Stimulated activated CD8-positive, alpha-beta memory T cell treated with anti-CD3 and anti-CD28 coated beads, Interleukin-4, amount 100 ng/mL, for 48 hours (primary cell): ENCODE measurements at places on chromosomes 7 and 10.

DNA sequence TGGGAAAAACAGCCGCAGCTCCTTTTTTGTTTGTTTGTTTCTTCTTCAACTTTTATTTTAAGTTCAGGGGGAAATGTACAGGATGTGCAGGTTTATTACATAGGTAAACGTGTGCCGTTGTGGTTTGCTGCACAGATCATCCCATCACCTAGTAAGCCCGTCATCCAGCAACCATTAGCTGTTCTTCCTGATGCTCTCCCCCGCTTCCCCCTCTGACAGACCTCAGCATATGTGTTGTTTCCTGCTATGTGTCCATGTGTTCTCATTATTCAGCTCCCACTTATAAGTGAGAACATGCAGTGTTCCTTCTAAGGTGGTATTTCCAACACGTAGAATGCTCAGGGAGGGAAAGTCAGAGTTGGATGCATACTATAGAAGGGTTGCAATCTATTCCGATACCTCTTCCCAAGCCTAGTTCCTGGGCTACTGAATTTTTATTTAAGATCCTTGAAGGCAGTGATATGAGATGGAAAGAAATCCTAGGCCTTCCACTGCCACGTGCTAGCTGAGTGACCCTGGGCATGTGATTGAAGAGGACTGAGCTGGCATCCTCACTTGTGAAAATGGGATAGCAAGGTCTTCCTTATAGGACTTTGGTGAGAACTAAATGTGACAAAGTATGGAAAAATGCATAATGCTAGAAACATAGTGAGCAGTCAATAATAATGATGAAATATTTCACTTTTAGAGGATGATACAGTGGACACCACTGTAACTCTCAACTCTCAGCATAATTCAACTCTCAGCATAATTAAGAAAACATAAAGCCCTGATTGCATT is 278.5 kb downstream of the REEP3 start:
- DNase-seq, result no peak

DNA sequence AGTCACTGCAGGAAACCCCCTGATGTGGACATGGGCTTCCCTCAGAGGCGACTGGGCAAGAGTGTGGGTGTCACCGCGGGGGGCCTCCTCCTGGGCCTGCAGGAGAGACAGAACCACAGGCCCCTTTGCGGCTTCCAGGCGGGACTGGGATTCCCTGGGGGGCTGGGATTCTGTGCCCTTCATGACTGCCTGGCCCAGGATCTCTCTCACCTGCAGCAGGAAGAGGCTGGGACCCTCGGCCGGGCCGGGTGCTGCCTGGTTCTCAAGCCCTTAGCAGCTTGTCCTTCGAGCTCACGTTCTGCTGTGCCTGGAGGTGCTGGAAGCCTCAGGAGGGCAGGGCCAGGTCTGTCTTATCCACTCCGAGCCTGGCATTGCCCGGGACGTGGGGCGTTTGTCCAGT is 11.8 kb downstream of the SUN1 start:
- DNase-seq, result no peak

- DNase-seq, result no peak
Observed at GRCh38 chr7:46626261-46626660, 705.2 kb upstream of the IGFBP3 start.

DNA sequence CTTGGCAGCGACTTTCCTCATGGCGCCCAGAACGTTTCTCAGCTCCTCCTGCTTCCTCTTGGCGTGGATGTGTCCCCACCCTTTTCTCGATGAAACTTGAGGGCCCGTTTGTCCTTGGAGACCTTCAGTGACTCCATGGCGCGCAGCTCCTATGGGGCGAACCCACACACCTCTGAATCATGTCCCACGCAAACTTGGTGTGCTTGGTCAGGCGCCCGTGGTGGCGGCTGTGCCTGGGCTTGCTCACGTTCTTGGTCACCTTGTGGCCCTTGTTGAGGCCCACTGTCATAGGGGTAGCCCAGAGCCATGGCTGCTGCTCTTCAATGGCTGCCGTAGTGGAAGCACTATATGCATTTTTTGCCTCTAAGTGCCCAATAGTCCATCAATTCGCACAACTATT is 117.5 kb upstream of the FOXP2 start:
- DNase-seq, result no peak

- no peak for DNase-seq
Observed at GRCh38 chr7:94247970-94248369, 146.7 kb upstream of the COL1A2 start.

GRCh38 chr7:78326876-78327275 is 528.3 kb downstream of the PHTF2 start:
- no peak for DNase-seq

DNA sequence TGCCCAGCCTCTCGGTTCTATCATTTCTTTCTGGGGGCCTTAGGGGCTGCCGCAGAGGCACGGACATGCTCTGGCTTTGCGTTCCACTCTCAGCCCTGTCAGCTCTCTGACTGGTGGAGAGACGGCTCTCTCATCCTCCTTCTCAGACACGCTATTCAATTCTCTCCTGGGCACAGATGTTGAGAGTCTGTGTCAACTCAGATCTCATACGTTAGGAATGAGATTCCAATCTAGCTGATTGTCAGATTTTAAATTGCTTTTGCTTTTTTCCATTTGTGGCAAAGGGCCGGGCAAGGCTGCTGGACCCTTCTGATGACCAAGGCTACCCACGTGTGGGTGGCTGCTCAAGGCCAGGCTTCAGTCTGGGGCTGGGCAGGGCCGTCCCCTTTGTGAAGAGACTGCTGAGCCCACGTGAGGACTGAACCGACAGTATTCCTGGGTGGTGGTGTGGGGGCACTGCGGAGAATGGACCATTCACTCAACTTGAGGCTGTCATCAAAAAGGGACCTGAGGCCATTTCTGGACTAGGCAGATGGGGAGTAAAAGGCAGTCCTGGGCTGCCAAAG is 71.5 kb downstream of the CLEC2L start:
- no peak for DNase-seq

DNA sequence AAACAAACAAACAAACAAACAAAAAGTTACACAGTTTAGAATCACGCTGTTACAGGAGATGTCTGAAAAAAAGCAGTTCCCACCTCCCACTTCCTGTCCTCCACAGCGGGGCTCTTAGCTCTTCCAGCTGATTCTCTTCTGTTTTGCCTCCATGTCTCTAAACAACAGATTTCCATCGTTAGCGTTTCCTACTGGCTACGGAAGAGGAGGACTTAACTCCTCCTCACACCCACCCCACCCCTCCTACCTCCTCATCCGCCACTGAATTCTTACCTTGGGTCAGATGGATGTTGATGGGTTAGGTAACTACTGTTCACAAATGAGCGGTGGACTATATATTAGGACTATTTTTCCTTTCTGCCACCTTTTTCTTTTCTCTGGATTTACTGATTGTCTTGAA is 36.8 kb upstream of the NUB1 start:
- no peak for DNase-seq

DNA sequence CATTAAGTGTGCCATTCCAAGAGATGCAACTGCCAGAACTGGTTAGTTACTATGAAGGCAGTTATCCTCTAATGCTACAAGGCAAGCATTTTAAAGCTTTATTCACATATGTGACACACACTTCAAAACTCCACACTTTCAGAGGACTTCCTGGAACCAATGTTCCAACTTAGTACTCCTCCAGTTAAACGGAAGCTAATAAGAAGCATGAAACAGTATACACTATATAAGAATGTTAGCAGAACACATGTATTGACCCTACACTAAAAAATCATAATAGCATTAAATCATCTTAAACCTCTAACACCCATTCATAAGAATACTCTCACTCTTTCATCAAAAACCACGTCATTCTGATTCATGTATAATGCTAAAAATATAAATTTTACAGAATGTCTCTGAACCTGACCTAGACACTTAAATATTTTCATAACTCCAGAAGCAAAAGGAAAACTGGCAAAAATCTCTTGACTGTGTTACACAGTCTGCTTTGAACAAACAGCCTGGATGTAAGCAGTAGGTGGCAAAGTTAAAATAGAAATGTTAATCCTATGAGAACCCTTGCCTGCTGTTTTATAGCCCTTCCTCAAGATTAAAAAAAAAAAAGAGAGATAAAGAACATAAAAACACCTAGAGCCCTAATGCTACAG is 135.0 kb downstream of the SEMA3C start:
- DNase-seq, result no peak

DNA sequence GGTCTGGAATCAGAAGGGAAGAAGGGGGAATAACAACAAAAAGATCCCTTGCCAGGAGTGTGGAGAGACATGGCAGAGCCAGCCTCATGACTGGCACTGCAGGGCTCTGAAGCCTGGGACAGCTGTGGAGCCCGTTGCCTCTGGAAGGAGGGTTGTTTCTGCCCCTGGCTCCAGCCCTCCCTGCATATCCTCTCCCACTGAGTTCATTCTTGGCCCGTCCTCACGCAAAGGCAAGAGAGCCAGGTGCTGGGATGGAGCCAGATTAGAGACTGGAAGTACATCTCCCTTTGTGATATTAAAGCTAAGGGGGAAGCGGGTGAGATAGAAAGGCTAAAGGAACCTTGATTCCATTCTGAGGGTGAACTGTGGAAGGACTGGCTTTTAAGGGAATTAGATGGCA is 141.5 kb upstream of the NPVF start:
- DNase-seq, result no peak

GRCh38 chr7:80187279-80187678 is 52.6 kb downstream of the GNAI1 start:
- DNase-seq, result no peak

GRCh38 chr7:107078517-107078966 is 34.0 kb downstream of the PRKAR2B start:
- DNase-seq, result no peak

DNA sequence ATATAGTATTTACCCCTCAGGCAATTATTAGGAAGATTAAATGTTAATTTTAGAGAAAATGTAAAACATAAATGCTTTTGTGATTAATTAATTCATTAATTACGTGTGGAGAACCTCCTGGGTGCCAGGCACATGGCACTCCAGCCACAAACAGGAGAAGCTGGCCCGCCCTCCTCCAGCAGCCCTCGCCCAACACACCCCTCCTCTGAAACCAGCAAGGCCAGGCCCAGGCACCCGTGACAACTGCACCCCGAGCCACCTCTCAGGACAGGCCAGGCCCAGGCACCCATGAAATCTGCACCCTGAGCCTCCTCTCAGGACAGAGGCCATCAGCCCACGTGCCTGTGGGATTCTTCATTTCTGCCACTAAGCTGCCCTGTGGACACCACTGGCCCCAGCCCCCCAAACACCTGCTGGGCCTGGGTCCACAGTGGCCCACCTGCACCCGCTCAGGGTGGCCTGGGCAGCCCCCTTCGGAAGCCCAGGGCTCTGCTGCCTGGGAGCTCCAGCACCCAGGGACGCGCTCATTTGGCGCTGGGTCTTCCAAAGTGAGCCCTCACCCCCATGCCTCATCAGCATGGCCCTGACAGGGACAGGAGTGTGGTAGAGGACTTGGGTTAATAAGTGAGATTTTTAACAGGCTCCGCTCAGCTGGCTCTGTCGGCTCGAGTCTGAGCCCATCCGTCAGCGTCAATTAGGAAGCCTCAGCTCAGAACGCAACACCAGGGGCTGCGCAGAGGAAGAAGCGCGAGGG is 482.1 kb downstream of the DNAJB6 start:
- DNase-seq, result no peak
